ENCODE measurements at places on chromosomes 16 and 17. TPM values are rescaled to one million over a fixed set of nuclear protein-coding genes. Genes with fewer than 3 reads are reported as not detected.

DNA sequence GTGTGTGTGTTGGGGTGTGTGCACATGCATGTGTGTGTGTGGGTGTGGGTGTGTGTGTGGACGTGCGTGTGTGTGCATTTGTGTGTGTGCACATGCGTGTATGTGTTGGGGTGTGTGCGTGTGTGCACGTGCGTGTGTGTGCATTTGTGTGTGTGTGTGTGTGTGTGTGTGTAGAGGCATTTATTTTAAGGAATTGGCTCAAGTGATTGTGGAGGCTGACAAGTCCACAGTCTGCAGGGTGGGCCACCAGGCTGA, 37.9 kb upstream of the JPH3 start:
- DNase-seq: no peak

- DNase-seq: no peak
Observed at GRCh38 chr17:77965352-77965751, 6.8 kb downstream of the TNRC6C start.

GRAPL gene
- total RNA-seq: 3.4 TPM

GRCh38 chr17:43771463-43771862, 7.3 kb downstream of the DUSP3 start:
- DNase-seq: no peak

DNA sequence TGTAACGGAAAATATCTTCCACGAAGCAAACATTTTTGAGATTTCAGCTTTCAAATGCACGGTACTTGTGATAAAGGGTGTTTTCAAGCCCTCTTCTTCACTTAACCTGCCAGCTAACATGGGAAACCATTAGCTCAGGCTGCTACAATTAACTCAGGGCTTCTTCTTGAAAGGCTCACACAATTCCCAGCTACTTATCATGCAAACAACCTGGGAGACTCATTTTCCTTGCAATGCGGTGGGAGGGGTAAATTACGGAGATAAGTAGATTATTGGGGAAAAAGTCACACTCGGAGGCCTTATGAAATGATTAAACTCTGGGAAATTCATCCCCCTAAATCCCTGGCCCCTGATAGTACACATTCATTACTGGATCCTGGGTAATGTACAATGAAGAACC, 266.4 kb downstream of the STX8 start:
- DNase-seq: no peak

- DNase-seq: no peak
Observed at GRCh38 chr17:79749156-79749815, 18.5 kb downstream of the ENPP7 start.

GRCh38 chr17:10071141-10071540, 127.3 kb downstream of the GAS7 start:
- DNase-seq: no peak

- no peak for DNase-seq
Observed at GRCh38 chr17:6711681-6712057, 1.5 kb downstream of the SLC13A5 start.

Data from activated naive CD4-positive, alpha-beta T cell treated with anti-CD3 and anti-CD28 coated beads for 36 hours (primary cell).